ENCODE measurements at places on chromosomes 16 and 17.

DNA sequence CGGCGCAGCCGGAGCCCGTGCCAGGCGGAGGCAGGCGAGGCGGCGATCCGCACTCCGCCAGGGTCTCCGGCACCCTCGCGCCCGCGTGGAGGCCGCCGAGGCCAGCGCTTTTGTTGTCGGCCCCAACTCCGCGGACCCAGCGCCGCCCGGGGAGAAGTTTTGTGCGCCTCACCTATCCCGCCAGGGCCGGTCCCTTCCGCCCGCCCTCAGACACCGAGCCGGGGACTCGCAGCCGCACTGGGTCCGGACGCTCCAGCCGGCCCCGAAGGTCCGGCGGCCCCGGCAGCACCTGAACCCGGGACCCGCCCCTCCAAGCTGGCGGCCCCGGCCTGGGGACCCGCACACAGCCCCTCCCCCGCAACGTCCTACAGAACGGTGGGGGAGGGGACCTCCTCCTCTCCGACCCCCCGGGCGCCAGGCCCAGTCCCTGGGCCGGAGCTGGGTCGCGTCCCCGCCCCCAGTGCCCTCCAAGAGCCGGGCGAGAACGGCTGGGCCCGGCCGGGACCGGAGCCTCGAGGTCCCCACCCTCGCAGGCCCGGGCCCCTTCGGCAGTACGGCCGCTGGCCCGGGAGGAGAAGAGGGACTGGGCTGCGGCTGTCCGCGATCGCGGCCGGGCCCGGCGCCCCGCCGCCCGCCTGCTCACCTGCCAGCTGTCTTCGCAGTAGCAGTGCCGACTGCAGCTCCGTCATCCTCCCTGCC is 698 bp downstream of the UBE2G1 start:
- H3K27me3 ChIP-seq, result peaks cover 8% of the 10 kb centered on the region
- peak; percentile 53 for DNase-seq
- peaks cover 5% of the 10 kb centered on the region for H3K36me3 ChIP-seq
- no peak overlapping the region for H3K27ac ChIP-seq

DNA sequence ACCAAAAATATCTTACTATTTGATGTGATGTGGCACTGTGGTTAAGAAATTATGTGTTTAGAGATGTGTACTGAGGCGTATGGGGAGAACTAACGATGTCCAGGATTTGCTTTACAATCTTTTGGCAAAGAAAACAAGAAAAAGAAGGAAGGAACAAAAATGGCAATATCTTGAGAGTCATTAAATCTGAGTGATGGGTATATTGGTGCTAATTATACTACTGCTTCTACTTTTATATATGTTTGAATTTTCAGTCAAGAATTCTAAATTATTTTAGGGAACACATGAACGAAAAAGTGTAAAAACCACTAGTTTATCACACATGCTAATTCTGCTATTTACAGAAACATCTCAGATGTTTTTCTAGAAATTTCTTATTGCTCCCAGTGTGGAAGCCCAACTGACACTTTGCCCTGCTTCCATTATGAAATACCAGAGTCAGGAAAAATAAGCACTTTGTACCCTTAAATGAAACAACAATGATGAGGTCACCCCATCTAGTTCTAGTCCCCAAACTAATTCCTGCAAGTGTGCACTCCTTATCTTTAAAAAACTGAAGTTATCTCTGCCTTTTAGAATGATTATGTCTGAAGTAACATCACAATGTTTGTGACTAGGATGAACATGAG is 18.8 kb downstream of the TAT start:
- H3K4me1 ChIP-seq, result no peaks in the 10 kb centered on the region
- DNase-seq, result no peak
- no peaks in the 10 kb centered on the region for H3K27me3 ChIP-seq
- H3K4me3 ChIP-seq, result no peak overlapping the region
- H3K36me3 ChIP-seq, result peaks cover 5% of the 10 kb centered on the region

GRCh38 chr17:19733953-19734526 is 14.1 kb downstream of the ALDH3A1 start:
- no peak for DNase-seq
- no peaks in the 10 kb centered on the region for H3K36me3 ChIP-seq
- no peak overlapping the region for H3K27ac ChIP-seq
- no peaks in the 10 kb centered on the region for H3K4me1 ChIP-seq
- H3K4me3 ChIP-seq, result no peak overlapping the region
- peaks cover 6% of the 10 kb centered on the region for H3K27me3 ChIP-seq

DNA sequence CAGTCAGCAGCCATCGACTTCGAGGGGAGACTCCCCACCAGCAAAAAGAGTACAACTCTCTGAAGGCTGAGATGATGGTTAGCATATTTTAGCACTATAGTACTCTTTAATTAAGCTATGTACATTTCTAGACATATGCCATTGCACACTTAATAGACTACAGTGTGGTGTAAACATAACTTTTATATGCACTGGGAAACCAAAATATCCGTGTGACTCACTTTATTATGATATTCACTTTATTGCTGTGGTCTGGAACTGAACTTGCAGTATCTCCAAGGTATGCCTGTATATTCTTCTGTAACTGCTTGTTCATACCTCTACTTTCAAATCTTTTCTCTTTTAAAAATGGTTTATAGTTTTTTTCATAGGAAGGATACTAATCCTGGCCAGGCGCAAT is 11.0 kb upstream of the NXPH3 start:
- no peaks in the 10 kb centered on the region for H3K36me3 ChIP-seq
- H3K27ac ChIP-seq, result no peak overlapping the region
- peaks cover 1% of the 10 kb centered on the region for H3K27me3 ChIP-seq
- no peak for DNase-seq

DNA sequence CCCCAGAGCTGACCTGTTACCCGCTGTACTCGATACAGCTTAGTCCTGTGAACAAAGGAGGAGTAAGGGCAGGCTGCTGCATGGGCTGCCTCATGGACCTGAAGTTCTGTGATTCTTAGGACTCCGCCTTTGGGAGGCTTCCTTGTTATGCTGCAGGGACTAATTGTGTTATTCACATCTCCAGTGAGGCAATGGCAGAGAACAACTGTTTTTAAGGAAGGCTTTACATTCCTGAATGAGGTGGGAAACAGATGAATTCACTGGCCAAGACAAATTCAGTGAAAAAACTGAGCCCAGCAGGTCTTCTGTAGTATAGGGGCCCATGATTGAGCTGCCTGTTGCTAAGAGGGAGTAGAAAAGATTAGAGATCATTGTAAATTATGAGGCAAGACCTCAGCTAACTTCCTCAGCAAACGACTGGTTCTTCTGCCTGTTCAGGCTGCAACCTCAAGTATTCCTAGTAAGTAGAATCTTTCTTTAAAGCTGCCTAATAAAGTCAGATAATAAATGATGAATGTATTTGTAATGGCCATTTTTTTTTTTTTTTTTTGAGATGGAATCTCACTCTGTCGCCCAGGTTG is 26.3 kb downstream of the ADORA2B start:
- H3K27ac ChIP-seq, result no peak overlapping the region
- peaks cover 8% of the 10 kb centered on the region for H3K27me3 ChIP-seq
- no peak for DNase-seq

DNA sequence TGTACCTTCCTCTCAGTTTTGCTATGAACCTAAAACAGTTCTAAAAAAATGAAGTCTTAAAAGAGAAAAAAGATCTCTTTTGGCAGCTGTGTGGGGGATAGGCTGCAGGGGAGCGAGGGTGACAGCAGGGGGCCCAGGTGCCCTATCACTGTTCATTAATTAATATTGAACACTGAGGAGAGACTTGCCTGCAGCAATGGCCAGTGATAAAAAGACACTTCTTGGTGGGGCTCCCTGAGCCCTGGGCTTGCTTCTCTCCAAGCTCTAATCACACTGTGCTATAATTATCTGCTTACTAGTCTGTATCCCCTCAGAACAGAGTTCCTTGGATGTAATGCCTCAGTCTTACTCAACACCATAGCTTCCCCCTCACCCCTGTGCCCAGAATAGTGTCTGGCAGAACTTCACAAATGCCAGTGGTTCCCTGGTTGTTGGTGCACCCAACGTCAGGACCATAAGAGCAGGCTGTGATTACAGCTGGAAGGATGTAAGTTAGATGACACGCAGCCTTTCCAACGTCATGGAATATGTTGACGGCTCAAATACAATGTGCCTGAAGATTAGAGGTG is 52.0 kb upstream of the IRX6 start:
- H3K27me3 ChIP-seq, result peaks cover 2% of the 10 kb centered on the region
- H3K27ac ChIP-seq, result no peak overlapping the region
- no peak for DNase-seq
- no peak overlapping the region for H3K4me3 ChIP-seq
- no peaks in the 10 kb centered on the region for H3K36me3 ChIP-seq

GRCh38 chr17:27596566-27597187 is 34.3 kb upstream of the LGALS9 start:
- no peaks in the 10 kb centered on the region for H3K4me1 ChIP-seq
- peaks cover 40% of the 10 kb centered on the region for H3K36me3 ChIP-seq
- peak overlapping the region; percentile 60 for H3K4me3 ChIP-seq
- peaks cover 12% of the 10 kb centered on the region for H3K27me3 ChIP-seq
- peak overlapping the region; percentile 59 for H3K27ac ChIP-seq
- no peak for DNase-seq

DNA sequence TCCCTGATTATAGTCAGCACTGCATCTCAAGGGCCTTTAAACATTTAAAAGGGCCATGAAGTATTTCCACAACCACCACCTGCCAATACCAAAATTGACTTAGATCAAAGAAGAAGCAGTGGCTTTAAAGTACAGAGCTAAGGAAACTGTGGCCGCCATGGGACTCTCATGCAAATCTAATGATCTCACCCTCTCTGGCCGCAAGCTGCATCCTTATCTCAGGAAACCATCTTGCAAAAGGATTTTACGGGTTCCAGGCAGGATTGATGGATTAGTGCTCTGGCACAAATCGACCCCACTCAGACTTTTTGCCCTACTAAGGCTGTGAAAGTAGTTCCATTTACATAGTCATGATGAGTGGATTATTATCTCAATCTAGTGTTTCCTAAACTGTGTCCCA is 22.6 kb downstream of the CDRT4 start:
- peak overlapping the region; percentile 98 for H3K27ac ChIP-seq
- H3K4me3 ChIP-seq, result peak overlapping the region; percentile 65
- peak; percentile 50 for DNase-seq
- H3K4me1 ChIP-seq, result peaks cover 61% of the 10 kb centered on the region
